ENCODE measurements at places on chromosomes 3 and 15.

DNA sequence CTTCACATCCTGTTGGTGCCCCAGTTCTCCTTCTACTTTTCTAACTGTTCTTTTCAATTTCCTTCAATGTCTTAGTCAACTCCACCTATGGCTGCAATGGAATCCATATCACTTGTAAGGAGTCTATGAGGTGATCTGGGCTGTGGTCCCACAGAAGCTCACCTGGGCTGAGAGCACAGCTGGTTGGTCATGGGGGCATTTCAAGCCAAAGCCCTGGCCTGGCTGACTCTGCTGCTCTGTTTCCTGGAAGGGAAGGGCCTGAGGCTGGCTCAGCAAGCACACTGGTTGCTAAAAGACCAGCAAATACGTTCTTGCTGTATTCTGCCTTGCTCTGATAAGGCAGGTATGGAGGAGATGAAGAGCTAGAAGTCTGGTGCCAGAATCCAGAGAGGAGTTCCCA, 29.0 kb downstream of the AMOTL2 start:
- DNase-seq: no peak

GRCh38 chr15:87576486-87577176, 679.9 kb downstream of the NTRK3 start:
- DNase-seq: no peak

DNA sequence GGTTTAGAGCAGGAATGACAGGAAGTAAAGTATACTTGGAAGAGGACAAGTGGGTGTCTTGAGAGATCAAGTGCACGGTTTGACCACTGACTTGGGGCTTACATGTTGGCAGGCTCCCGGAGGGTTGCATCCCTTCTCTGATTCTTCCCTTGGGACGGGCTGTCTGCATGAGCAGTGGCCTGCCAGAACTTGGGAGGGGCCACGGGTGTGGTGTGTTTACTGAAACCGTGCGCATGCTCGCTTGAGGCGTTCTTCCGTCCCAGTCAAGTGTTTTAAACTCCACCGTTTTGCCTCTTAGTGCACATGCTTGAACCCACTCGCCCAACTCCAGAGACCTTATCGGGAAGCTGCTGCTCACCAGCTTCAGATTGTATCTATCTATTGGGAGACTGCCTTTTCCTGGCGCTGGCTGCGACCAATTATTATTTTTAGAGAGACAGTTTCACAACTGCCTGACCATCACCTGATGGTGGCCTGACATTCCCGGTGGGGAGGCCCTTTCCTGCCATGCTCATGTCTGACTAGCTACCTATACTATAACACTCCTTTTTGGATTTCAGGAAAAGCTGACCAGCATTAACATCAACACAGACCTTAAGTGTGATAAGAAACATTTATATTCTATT, 14.9 kb upstream of the C3orf22 start:
- DNase-seq: no peak

DNA sequence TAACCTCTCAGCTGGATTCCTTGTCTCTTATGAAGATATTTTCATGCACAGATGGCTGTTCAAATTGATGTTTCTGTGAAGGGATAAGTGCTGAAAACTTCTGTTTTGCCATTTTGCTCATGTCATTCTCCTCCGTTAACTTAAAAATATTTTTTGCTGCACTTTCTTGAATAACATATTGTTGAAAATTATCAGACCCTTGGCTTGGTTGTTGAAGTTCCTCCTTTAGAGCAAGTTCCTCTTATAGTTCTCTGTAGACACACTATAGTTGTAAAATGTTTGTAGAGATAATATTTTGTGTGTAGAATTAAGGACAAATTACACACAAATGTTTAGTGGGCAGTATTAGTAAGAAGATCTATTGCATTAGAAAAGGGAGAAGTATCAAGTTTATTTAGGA, 300.4 kb downstream of the SV2B start:
- no peak for DNase-seq

- DNase-seq: no peak
Measured at GRCh38 chr3:140394488-140395133, 283.3 kb upstream of the TRIM42 start.

- DNase-seq: no peak
Measured at GRCh38 chr15:85742186-85742821, 52.4 kb downstream of the KLHL25 start.

DNA sequence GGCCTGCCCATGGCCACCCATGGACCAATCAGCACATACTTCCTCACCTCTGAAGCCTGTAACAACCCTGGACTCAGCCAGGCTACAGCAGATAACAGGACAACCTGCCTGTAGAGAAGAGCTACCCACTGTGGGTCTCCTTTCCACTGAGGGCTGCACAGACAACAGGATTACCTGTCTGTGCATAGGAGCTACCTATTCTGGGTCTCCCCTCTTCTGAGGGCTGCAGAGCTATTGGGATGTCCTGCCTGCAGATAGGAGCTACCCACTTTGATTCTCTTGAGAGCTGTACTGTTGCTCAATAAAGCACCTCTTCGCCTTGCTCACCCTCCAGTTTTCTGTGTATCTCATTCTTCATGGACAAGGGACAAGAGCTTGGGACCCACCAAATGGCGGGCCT, 23.8 kb upstream of the CHST2 start:
- DNase-seq: no peak

- no peak for DNase-seq
Measured at GRCh38 chr3:108209579-108209978, 12.6 kb downstream of the IFT57 start.

GRCh38 chr15:74843891-74844299, 939 bp upstream of the ULK3 start:
- DNase-seq: no peak

- DNase-seq: no peak
Measured at GRCh38 chr15:96360581-96361308, 30.2 kb downstream of the NR2F2 start.

- no peak for DNase-seq
Measured at GRCh38 chr3:356952-357351, 160.4 kb downstream of the CHL1 start.
